ENCODE measurements at places on chromosomes 1 and 21.
A peak's percentile ranks its signal among the peaks of the same experiment; 100 is the strongest.

- DNase-seq, result no peak
Observed at GRCh38 chr1:167651161-167651693, 21.2 kb downstream of the RCSD1 start.

DNA sequence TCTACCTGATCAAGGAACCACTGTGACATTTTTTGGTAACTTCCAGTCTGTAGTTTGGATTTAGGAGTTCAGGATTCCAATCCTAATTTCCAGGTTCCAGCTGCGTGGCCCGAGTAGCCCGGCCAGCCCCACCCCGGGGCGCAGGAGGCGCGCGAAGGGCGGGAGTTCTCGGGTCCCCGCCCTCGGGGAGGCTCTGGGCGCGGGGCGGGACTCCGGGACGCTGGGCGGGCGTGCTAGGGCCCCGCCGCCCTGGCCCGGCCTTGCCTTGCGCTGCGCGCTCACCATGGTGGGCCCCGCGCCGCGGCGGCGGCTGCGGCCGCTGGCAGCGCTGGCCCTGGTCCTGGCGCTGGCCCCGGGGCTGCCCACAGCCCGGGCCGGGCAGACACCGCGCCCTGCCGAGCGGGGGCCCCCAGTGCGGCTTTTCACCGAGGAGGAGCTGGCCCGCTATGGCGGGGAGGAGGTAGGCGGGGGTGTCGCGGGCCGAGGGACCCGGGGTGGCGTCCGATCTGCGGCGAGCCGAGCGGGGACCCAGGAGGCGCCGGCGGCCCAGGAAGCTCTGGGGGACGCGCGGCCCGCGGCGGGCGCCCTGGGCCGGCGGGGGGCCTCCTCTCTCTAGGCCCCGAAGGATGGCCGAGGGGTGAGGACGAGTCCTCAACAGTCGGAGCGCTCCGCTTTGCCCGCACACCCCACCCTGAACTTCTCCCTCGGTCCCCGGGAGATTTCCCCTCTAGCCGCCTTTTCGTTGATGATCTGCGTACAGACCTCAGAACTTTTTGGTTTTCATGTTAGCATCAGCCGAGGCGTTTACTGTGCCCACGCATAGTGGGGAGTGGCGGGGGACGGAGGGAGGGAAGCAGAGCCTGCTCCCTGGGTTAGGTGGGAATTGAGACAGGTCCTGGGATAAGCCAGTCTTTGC, at the start of gene NENF:
Gene NENF (plus strand): TSS at position 260 of the 916 bp plus-strand sequence. CDS start 24 bp downstream, at position 284.
- peak; percentile 81 for DNase-seq

GRCh38 chr1:100325415-100326324, 26.6 kb upstream of the CDC14A start:
- no peak for DNase-seq

- no peak for DNase-seq
Observed at GRCh38 chr1:80892539-80892938, 908.2 kb upstream of the ADGRL2 start.

GRCh38 chr21:43812139-43812821, 22.9 kb downstream of the RRP1 start:
- no peak for DNase-seq
